ENCODE measurements at places on chromosomes 6 and 20.

- no peak for DNase-seq
Measured at GRCh38 chr6:52582446-52582845, 5.6 kb upstream of the TRAM2 start.

DNA sequence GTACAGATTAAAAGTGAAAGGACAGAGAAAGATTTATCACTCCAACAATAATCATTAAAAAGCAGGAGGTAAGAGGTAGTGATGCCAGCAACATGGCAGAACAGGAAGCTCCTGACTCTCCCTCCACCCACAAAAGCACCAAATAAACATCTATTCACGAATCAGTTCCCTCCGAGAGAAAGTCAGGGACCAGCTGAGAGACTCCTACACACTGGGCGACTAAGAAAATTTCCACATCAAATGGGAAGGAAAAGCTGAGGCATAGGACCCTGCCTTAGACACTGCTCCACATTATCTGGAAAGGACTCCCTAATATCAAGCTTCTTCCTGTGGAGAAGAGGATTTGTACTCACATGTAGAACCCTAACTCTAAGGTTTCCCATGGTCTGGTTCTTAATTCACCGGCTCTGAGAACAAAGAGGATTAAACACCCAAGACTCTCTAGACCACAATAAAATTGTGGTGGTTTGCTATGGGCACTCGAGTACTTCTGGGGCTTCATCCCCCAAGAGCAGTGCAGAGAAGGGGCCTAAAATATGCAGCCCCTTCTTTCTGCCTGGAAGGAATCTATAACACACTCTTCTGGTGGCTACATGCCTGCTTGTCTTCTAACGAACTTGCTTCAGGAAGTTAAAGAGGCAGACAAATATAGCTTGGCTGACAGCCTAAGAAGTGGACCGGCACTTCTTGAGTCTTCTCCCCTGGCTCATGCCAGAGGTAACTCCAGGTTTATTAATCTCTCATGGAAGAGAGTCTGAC, 29.4 kb upstream of the ASF1A start:
- no peak for DNase-seq

DNA sequence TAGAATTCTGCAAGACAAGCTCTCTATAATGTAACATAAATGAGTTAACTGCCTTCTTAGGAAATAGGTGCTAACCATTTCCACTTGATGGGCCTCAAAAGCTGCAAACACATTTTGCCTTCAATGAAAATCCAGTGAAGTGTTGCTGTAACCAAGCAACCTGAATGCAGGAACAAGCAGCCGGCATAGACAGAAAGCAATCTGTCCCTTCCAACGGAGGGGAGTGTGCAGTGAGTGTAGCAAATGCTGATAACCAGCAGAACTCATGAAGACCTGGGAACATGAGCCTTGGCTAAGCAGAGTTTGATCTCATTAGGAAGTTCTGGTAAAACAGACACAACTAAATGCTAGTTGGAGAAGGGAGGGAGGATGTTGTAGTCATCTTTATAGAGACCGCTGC, 697.8 kb downstream of the KIF16B start:
- no peak for DNase-seq

DNA sequence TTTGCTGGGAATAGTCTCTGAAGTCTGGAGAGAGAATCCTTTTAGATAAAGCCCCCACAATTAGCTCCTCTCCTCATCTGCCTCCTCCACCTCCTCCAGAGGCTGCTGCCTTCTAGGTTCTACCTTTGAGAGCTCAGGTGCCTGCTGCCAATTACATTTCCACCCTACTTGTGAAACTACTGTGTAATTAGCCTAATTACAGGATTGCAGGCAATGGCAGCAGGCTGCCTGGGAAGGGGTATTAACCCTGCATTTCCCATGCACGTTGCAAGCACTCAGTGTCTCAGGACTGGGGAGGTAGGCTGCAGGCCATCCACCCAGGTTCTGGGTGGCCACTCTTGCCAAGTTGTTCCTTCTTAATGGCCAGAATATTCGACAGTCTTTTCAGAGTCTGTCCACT, 215.6 kb upstream of the ZNF217 start:
- DNase-seq: no peak

DNA sequence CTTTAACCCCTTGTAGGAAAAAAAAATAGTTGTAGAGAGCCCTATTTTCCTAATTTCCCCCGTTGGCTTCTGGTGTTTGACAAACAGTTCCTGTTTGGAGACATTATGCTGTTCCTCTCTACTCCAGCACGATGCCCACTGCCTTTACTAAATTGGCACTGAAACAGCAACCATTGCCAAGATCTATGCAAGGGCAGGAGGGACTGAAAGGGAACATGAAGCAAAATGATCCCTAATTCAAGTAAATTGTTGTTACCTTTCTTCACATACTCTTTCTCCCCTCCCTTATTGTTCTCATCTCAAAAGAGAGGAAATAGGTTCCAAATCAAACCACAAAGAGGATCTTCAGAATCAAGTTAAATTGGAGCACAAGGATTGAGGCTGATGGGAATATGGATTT, 764.1 kb upstream of the MMS22L start:
- DNase-seq: no peak

DNA sequence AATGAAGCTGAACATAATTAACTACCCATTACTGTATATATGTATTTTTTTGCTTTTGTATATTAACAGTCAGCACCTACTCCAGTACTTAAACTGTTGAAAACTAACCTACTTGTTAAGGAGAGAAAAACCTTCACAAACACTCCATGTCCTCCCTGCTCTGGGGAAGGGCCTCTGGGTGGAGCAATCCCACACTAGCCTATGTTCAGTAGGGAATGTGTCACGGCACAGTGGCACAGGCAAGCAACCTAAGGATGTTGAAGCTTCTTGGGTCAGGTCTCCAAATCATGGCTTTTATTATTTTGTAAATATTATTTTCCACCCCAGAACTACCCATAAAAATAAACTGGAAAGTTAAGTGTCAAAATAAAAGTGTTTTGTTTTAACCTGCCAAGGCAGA, 5.3 kb downstream of the MAN1A1 start:
- DNase-seq: no peak

DNA sequence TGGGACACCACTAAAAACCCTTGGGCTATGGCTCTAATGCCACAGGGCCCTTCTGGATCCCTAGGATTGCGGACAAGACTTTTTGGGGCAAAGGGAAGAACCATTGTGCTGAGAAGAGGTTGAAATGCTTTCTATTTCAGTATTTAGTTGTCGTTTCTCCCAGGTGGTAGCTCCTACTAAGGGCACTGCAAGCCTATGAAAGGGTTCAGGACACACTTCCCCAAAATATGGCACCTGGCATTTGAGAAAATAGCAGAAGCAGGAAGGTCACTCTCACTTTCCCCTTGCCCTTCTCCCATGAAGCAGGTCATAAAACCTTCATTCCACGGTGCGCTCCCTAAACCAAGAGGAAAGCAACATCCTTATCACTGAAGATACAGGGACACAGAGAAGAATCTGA, 125.4 kb upstream of the GPR6 start:
- no peak for DNase-seq

GRCh38 chr6:154403788-154404187, 47.2 kb upstream of the IPCEF1 start:
- DNase-seq: no peak

DNA sequence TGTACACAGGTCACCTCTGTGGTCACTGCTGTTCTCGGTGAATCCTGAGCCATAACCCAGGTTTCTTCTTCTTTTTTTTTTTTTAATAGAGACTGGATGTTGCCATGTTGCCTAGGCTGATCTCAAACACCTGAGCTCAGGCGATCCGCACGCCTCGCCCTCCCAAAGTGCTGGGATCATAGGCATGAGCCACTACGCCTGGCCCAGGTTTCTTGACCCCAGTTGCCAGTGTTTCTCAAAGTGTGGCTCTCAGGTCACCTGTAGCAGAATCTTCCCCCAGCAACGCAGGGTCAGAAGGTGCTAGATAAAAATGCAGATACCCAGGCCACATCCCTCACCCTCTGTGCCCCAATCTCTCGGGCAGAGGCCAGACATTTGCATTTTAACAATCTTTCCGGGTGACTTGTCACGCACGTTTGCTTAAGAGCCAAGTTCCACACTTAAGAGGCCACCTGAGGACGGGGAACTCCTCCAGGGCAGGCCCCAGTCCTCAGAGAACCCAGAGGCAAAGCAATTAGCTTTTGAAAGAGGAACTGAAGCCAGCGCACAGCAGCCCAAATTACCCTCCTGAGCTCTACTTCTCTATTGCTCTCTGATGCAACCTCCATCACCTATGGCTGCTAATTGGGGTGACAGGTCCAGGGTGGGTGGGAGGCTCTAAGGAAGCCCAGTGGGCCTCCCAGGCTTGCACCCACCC, 81.8 kb downstream of the NFATC2 start:
- no peak for DNase-seq

DNA sequence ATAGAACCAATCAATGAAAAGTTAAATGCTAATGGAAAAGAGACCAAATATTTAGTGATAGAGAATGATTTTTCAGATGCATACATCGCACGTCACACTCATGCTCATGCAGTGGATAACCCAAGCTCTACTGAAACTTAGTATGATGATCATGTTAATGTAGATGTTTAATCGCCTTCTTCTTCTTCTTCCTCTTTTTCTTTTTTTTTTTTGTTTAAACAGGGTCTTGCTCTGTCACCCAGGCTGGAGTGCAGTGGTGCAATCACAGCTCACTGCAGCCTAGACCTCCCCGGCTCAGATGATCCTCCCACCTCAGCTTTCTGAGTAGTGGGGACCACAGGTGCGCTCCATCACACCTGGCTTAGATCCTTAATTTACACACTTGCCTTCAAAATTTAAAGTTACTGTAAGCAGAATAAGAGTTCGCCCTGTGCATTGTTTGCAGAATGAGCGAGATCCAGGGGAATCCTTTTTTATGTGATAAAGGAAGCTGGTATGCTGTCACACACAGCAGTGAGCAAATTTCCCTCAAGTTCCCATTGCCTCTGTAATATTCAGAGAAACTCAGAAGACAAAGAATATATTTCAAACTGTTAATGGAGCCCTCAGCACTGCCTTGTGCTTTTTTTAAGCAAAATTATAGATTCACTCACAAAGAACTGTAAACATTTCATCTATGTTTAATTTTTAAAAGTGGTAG, 194.2 kb upstream of the SGK1 start:
- DNase-seq: no peak

GRCh38 chr20:53208110-53208832, 236.1 kb downstream of the TSHZ2 start:
- DNase-seq: no peak

GRCh38 chr20:51106011-51106410, 83.1 kb upstream of the KCNG1 start:
- DNase-seq: no peak

- no peak for DNase-seq
Measured at GRCh38 chr20:4326195-4327065, 311.1 kb upstream of the RNF24 start.
